ENCODE measurements at places on chromosomes 6 and 20. TPM values are rescaled to one million over a fixed set of nuclear protein-coding genes. Genes with fewer than 3 reads are reported as not detected.

Gene ZNFX1
- 52.6 TPM for total RNA-seq

GRCh38 chr6:35343835-35344550 lies 1.6 kb downstream of the PPARD start:
- no peak for DNase-seq

DNA sequence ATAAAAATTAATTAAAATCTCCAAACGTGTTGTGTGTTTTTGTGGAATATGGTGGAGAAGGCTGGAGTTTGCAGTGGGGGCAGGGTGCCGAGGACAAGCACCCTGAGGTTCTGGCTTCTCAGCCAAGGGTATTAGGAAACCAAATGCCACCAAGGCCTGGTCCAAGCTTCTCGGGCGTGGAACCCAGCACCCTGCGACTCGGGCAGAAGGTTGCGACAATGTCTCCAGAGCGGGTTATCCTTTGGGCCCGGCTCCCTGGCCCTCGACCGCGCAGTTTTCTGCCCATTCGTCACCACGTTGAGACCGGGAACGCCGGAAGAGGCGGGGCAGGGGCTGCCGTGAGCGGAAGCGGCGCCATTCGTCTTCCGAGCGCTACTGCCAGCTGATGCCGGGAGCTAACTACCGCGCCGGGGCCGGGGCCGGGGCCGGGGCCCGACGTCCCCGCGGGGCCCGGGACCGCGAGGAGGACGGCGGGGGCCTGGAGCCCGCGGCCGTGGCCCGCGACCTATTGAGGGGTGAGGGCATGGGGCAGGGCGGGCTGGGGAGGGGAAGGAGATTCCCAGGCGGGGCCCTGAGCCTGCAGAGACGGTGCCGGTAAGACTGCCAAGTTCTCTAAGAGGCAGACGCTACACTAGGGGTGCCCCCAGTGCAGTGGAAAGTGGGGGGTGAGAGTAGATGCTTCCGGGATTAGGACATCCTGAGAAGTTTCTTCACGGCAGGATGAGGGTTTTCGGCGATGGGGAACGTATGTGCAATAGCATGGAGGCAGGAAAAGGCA lies at the start of gene RRP36:
TSS of gene RRP36 (plus strand) at position 354 of the 778 bp plus-strand sequence. CDS start at position 386, 32 bp downstream.
- peak; percentile 95 for DNase-seq

GRCh38 chr6:96499781-96500180 lies 21.8 kb upstream of the UFL1 start:
- no peak for DNase-seq

DNA sequence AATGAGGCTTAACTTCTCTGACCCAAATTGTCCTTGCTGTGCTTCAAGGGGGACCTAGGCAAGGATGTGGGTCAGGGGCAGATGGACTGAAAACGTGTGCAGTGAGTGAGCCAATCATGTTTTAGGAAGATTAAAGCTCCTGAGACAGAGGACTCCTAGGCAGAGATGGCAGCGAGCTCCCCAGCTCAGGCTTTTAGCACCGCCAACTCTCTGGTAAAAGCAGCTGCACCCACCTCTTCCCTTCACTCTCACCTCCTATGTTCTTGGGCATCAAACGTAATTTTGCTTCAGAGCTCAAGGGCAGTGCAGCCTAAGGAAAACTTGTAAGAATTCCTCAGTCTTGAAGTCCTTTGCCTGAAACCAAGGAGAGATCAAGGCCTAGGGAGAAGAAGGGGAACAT lies 10.3 kb downstream of the RPP21 start:
- no peak for DNase-seq
